ENCODE measurements at places on chromosomes 7 and 10.

DNA sequence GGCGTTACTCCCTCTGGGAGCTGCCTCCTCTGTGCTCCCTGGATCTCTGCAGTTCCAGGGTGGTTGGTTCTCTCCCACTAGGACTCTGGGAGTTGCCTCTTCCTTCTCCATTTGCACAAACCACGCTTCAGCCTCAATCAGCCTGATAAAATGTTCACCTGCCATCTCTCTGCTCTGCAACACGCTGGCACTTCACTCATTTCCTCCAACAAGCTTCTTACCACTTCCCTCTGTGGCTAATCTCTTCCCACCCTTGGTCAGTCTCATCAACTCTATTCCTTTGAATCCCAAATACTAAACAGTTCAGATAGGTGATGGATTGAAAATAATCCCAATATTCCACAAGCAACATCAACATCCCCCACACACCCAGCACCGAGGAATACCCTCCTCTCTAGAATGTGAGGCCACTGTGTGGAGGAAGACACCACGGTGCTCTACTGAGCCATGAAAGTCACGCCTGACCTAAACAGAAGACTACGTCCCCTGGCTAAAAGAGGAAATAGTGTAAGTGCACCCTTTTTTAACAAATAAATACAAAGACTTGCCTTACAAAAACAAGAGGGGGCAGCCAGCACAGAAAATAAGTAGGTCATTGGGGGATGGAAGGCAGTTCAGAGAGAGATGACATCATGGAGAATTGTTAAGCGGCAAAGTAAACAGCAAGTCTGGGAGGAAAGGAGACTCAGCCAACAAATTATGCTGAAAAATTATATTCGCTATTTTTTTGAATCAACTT, 1.9 kb upstream of the FAM170B start:
- DNase-seq = no peak

GRCh38 chr7:16422103-16422435, 731 bp upstream of the CRPPA start:
- no peak for DNase-seq

DNA sequence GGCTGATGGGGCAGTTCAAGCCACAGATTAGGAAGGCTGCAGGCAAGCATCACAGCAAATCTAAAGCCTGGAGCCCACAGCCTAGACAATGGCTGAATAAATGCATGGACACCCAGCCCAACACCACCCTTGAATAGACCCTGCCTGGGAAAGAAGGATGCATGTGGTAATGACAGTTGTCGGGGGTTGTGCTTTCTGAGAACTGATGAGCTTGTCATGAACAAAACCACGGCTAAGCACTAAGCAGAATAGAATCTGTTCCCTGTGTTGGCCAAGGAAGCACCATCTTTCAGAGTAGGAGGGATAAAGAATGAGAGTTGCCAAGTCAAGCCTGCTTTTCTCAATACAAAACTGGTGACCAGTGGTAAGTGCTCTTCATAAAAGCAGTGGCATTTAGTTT, 66.1 kb upstream of the JCAD start:
- DNase-seq = no peak

DNA sequence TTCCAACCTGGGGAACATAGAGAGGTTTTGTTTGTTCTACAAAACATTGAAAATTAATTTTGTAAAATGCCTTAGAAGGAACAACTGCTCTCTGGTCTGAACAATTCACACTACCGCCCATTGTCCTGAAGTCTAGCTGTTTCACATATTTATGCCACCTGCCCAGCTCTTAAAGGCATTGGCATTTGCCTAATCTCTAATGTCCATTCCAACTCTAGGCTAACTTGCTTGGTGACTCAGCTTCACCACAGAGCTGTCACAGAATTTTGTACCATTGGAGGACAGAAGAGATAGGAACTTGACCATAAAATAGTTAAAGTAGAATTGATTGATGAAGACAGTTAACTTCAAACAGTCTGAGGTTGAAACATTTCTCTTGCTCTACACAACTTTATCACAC, 53.5 kb upstream of the PPP1R17 start:
- no peak for DNase-seq

- peak; percentile 42 for DNase-seq
Measured at GRCh38 chr7:954330-955238, at the start of gene ADAP1. Gene ADAP1 (minus strand): TSS chr7:954680. CDS start chr7:954477, 203 bp downstream.

Measured in activated T-cell treated with anti-CD3 and anti-CD28 coated beads for 1 hour (primary cell).